Vein endothelial cell (primary cell): ENCODE measurements at places on chromosomes 7 and 10. TPM values are rescaled to one million over a fixed set of nuclear protein-coding genes. Genes with fewer than 3 reads are reported as not detected.

The ARMC10 gene
- 26.0 and 32.7 TPM in 2 replicates for total RNA-seq

The BLNK gene
- total RNA-seq, result not detected in 2 replicates

The BTBD16 gene
- not detected in 2 replicates for total RNA-seq

The OR2A42 gene
- total RNA-seq, result not detected in 2 replicates

The KIAA1217 gene
- 4.9 and 10.9 TPM in 2 replicates for total RNA-seq

The LRRC17 gene
- 5.9 and 16.3 TPM in 2 replicates for total RNA-seq

The ADCYAP1R1 gene
- total RNA-seq, result 0.19 and 0.33 TPM in 2 replicates

The SPDYE2B gene
- not detected in 2 replicates for total RNA-seq

The IGFBP1 gene
- 0.48 TPM in 1 of 2 replicates, not detected in the other for total RNA-seq

The ZPBP gene
- total RNA-seq, result not detected in 2 replicates

The TAF3 gene
- total RNA-seq, result 3.6 and 3.8 TPM in 2 replicates

The IDI2 gene
- total RNA-seq, result not detected in 2 replicates

The PNLIPRP2 gene
- not detected in 2 replicates for total RNA-seq

The PIK3AP1 gene
- total RNA-seq, result 0.33 and 0.38 TPM in 2 replicates

The SLC18A3 gene
- not detected in 2 replicates for total RNA-seq

The MET gene
- total RNA-seq, result 103 and 106 TPM in 2 replicates

The NEUROG3 gene
- not detected in 2 replicates for total RNA-seq

The NUTM2E gene
- 0.38 TPM in 1 of 2 replicates, not detected in the other for total RNA-seq

The TMEM236 gene
- total RNA-seq, result 0.10 and 0.33 TPM in 2 replicates

The MNX1 gene
- total RNA-seq, result not detected in 2 replicates

The UMAD1 gene
- 3.9 and 5.2 TPM in 2 replicates for total RNA-seq

The PTPRE gene
- 127 and 167 TPM in 2 replicates for total RNA-seq

The CARD11 gene
- 3.5 and 20.3 TPM in 2 replicates for total RNA-seq

The PTPN20 gene
- total RNA-seq, result 0.19 and 0.33 TPM in 2 replicates

The TLX1 gene
- total RNA-seq, result not detected in 2 replicates

The WIPF3 gene
- 0.10 TPM in 1 of 2 replicates, not detected in the other for total RNA-seq

The GRM3 gene
- total RNA-seq, result not detected in 2 replicates

The GPC2 gene
- 5.3 and 6.5 TPM in 2 replicates for total RNA-seq

The TRIM50 gene
- not detected in 2 replicates for total RNA-seq

The PDE6C gene
- total RNA-seq, result not detected in 2 replicates

The RASA4B gene
- 3.8 and 15.4 TPM in 2 replicates for total RNA-seq

The GNAI1 gene
- total RNA-seq, result 22.5 and 25.5 TPM in 2 replicates

The HERPUD2 gene
- total RNA-seq, result 35.2 and 42.5 TPM in 2 replicates

The UTF1 gene
- not detected in 2 replicates for total RNA-seq

The CFAP43 gene
- total RNA-seq, result 0.10 TPM in 1 of 2 replicates, not detected in the other

The SLC13A1 gene
- total RNA-seq, result not detected in 2 replicates

The SPDYE9 gene
- total RNA-seq, result not detected in 2 replicates

The NPS gene
- total RNA-seq, result not detected in 2 replicates

The COL28A1 gene
- total RNA-seq, result not detected in 2 replicates

The TAS2R3 gene
- 0.98 and 1.2 TPM in 2 replicates for total RNA-seq

The CLCN1 gene
- total RNA-seq, result not detected in 2 replicates

The VSTM4 gene
- total RNA-seq, result under 0.01 and 0.29 TPM in 2 replicates

The PIP gene
- not detected in 2 replicates for total RNA-seq

The TUBAL3 gene
- 1.1 and 1.3 TPM in 2 replicates for total RNA-seq

The SPDYE6 gene
- total RNA-seq, result 0.33 TPM in 1 of 2 replicates, not detected in the other

The PNLIPRP1 gene
- not detected in 2 replicates for total RNA-seq

The ACTR3C gene
- 0.67 and 2.0 TPM in 2 replicates for total RNA-seq

The LEP gene
- total RNA-seq, result not detected in 2 replicates

The TEX47 gene
- total RNA-seq, result not detected in 2 replicates

The GPR141 gene
- total RNA-seq, result not detected in 2 replicates

The THNSL1 gene
- total RNA-seq, result 2.0 and 2.5 TPM in 2 replicates

The CNNM1 gene
- under 0.01 and 0.10 TPM in 2 replicates for total RNA-seq
